ENCODE measurements at places on chromosomes 1 and 21. TPM values are rescaled to one million over a fixed set of nuclear protein-coding genes. Genes with fewer than 3 reads are reported as not detected.

The PTPN22 gene
- total RNA-seq, result 7.0 TPM

The CXADR gene
- total RNA-seq, result 28.1 TPM

The PSEN2 gene
- total RNA-seq, result 31.2 TPM

The F13B gene
- total RNA-seq, result not detected

The PLA2G2C gene
- not detected for total RNA-seq

The ICOSLG gene
- 1.8 TPM for total RNA-seq

The LEFTY1 gene
- total RNA-seq, result not detected

The ZNF648 gene
- not detected for total RNA-seq

- H3K27ac ChIP-seq, result no peak overlapping the region
- no peak overlapping the region for H3K4me3 ChIP-seq
- H3K36me3 ChIP-seq, result no peaks in the 10 kb centered on the region
- no peaks in the 10 kb centered on the region for H3K4me1 ChIP-seq
- H3K27me3 ChIP-seq, result no peaks in the 10 kb centered on the region
- DNase-seq, result no peak
Measured at GRCh38 chr1:246709196-246709595, 15.0 kb upstream of the SCCPDH start.

DNA sequence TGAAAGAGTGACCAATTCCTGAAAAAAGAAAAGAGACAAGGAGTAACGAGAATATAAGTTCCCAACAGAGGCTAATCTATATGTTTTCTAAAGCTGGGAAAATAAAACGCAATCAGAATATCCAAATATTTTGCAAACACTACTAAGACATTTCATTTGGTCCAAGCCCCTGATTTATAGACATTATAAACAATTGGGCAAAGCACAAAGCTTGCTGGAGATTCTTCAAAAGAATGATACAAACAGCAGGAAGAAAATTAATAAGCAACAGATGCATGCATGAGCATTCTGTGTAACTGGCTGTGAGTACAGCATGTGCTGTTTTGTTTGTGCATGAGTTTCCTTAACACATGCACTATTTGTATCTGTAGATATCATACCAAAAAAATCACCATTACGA, 552.9 kb downstream of the LTN1 start:
- H3K27me3 ChIP-seq, result no peaks in the 10 kb centered on the region
- H3K4me3 ChIP-seq, result no peak overlapping the region
- no peak overlapping the region for H3K27ac ChIP-seq
- no peaks in the 10 kb centered on the region for H3K36me3 ChIP-seq
- no peaks in the 10 kb centered on the region for H3K4me1 ChIP-seq

GRCh38 chr1:47459253-47459788, 21.5 kb downstream of the FOXD2 start:
- H3K36me3 ChIP-seq, result no peaks in the 10 kb centered on the region
- no peaks in the 10 kb centered on the region for H3K4me1 ChIP-seq
- H3K4me3 ChIP-seq, result no peak overlapping the region
- no peak for DNase-seq

- H3K27me3 ChIP-seq, result no peaks in the 10 kb centered on the region
- H3K4me1 ChIP-seq, result peaks cover 20% of the 10 kb centered on the region
- peak overlapping the region; percentile 67 for H3K4me3 ChIP-seq
- H3K36me3 ChIP-seq, result peaks cover under 1% of the 10 kb centered on the region
Measured at GRCh38 chr21:29074007-29074376, 544 bp upstream of the CCT8 start.

DNA sequence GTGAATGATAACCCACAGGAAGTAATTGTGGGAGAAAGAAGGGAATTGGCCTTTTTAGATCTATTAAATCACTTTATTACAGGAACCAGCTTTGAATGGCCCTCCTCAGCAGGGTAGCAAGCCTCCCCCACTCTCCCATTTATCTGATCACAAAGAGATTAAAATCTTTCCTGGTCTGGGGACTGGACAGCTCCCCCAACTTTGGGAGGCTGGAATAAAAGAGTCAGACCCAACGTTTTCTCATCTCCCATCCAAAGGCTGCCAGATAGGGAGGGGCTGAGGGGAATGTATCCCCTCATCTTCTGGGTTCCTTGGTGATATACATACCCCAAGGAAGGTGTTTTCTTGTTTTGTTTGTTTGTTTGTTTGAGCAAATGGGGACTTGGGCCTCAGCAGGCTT, 2.4 kb downstream of the LIN28A start:
- H3K4me3 ChIP-seq, result no peak overlapping the region
- H3K27ac ChIP-seq, result no peak overlapping the region
- no peaks in the 10 kb centered on the region for H3K36me3 ChIP-seq
- DNase-seq, result no peak
- H3K4me1 ChIP-seq, result peaks cover 4% of the 10 kb centered on the region
- H3K27me3 ChIP-seq, result peaks cover 40% of the 10 kb centered on the region

DNA sequence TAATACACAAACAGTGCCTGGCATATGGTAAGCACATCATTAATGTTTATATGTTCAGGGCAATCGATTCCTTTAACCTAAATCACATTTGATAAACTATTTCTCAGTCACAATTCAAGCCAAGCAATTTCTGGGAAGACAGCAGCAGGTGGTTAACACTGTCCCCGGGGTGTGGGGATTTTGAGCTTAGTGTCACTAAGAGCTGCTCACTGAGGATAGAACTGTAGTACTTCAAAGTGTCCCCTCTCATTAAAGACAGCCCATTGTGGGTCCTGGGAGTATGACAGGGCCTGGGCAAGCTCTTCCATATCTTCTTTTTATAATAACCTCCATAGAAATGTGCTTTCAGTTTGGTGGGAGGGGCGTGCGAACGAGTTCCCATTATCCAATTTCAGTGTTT, 8.4 kb upstream of the GALNT2 start:
- no peaks in the 10 kb centered on the region for H3K4me1 ChIP-seq
- DNase-seq, result no peak
- H3K4me3 ChIP-seq, result no peak overlapping the region

DNA sequence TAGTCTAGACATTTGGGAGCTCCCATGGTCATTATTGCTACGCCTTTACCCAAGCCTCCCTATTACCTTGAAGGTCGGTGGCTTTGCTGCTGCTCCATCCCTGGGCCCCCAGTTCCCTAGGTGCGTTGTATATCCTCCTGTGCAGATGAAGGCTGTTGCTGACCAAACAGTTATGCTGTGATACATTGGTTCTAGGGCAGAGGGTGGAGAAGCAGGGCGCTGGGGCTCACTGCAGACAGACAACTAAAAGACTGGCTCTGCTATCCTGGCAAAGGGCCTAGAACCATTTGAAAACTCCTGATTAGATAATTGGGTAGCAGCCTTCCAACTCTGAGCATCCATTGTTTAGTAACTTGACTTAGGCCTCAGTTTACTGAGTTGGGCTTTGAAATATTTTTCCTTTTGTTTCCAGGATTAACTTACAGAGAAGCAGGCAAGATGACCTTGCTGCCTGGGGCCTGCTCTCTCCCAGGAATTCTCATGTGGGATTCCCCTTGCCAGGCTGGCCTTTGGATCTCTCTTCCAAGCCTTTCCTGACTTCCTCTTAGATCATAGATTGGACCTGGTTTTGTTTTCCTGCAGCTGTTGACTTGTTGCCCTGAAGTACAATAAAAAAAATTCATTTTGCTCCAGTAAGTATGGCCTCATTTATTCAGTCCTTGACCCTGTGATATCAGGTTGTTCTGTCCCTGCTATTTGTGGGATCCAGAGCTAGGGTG, 15.5 kb downstream of the CHI3L2 start:
- H3K4me1 ChIP-seq, result no peaks in the 10 kb centered on the region
- H3K4me3 ChIP-seq, result no peak overlapping the region
- no peak for DNase-seq
- H3K27ac ChIP-seq, result no peak overlapping the region
- H3K27me3 ChIP-seq, result no peaks in the 10 kb centered on the region

DNA sequence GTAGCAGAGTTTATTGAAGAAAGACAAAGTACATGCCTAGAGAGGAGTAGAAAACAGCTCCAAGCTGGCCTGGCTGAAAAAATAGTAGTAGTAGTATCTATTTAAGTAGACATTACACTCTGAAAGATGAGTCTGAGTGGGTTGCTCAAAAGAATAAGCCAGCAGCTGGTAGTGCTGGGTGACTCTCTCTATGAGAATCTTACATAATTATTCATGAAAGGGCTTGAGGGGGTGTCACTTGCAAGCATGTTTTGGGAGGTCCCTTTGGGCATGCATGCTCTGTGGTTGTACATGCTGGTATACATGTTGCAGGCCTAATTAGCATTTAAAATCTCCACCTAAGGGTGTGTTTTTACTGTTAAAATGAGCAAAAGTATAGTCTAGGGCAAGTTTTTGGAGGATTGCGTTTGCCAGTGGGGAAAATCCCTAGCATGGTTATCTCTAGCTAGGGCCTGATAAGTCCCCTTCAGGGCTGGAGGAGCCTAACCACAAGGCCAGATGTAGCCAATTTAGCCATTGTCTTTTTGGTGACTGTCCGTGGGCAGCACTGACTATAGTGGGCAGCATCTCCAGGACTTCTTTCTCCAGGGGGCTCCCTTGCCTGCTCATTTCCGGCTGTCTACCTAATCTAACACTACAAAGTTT, 11.0 kb upstream of the FCGR2A start:
- H3K36me3 ChIP-seq, result no peaks in the 10 kb centered on the region
- DNase-seq, result no peak
- no peak overlapping the region for H3K4me3 ChIP-seq
- H3K4me1 ChIP-seq, result peaks cover under 1% of the 10 kb centered on the region
- no peak overlapping the region for H3K27ac ChIP-seq

DNA sequence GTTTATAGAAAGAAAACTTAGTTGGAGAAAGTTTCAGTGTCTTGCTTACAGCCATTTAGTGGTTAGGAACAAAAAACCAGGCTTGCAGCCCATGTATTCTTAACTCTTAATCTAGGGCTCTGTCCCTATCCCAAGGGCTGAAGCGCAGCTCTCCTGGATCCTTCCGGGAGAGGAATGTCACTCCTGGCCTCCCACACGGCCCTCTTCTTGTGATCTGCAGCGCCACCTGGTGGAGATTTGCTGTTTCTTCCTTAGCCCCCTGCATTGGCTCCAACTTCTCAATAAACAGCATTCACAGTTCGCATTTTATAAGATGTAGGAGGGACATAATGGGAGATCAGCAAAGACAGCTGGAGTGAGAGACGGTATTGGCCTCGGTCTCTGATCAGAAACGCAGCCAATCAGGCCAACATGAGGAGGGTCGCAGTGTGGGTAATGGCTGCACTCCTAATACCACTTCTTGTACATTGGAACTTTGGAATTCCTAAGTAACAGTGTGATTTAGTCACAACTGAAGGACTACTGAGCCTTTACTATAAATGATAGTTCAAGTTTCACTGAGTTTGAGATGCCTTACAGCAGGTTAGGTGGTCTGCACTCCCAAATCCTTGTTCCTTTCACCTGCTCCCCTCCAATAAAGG, 283.4 kb downstream of the ASTN1 start:
- H3K27ac ChIP-seq, result no peak overlapping the region
- no peaks in the 10 kb centered on the region for H3K27me3 ChIP-seq
- no peaks in the 10 kb centered on the region for H3K36me3 ChIP-seq

GRCh38 chr1:16235944-16236510, 956 bp downstream of the CPLANE2 start:
- peak overlapping the region; percentile 69 for H3K4me3 ChIP-seq
- peaks cover 16% of the 10 kb centered on the region for H3K4me1 ChIP-seq
- H3K27me3 ChIP-seq, result no peaks in the 10 kb centered on the region
- peak; percentile 56 for DNase-seq
- peaks cover 8% of the 10 kb centered on the region for H3K36me3 ChIP-seq

DNA sequence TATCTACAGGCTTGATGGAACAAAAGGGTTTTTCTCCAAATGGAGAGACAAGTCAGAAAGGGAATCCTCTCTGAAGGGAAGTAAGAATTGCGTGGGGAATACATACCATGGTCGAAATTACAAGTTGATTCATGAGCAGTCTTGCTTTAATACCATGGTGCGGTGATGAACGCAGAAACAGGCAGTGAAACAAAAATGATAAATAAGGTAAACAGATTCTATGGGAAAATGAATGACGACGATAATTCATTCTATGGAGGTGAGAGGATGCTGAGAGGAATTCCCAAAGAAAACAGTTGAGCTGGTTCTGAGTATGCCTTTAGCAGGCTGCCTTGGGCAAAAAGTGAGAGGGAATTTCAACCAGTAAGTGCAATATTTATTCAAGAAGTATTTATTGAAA, 209.4 kb upstream of the RUNX1 start:
- no peaks in the 10 kb centered on the region for H3K4me1 ChIP-seq
- no peak for DNase-seq
- no peak overlapping the region for H3K4me3 ChIP-seq
- no peak overlapping the region for H3K27ac ChIP-seq
- no peaks in the 10 kb centered on the region for H3K36me3 ChIP-seq

DNA sequence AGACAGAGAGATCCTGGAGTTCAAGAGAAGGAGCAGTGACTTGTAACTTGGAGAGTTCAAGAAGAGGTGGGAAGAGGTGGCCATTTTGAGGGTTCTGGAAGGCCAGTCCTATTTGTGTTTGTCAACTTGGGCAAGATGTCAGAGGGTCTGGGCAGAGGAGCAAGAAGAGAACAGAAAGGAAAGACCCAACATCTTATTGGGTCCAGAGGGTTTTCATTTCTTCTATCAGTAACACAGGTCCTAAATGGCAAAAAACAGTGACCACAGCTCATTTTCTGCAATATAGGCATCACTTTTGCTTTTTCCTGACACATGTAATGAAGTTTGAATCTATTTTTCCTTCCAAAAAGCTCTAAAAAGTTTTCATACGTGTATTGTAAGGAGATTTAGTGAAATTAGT, 38.3 kb upstream of the MAP10 start:
- no peak overlapping the region for H3K4me3 ChIP-seq
- no peaks in the 10 kb centered on the region for H3K36me3 ChIP-seq
- DNase-seq, result no peak
- peaks cover 12% of the 10 kb centered on the region for H3K4me1 ChIP-seq
- peak overlapping the region; percentile 54 for H3K27ac ChIP-seq

DNA sequence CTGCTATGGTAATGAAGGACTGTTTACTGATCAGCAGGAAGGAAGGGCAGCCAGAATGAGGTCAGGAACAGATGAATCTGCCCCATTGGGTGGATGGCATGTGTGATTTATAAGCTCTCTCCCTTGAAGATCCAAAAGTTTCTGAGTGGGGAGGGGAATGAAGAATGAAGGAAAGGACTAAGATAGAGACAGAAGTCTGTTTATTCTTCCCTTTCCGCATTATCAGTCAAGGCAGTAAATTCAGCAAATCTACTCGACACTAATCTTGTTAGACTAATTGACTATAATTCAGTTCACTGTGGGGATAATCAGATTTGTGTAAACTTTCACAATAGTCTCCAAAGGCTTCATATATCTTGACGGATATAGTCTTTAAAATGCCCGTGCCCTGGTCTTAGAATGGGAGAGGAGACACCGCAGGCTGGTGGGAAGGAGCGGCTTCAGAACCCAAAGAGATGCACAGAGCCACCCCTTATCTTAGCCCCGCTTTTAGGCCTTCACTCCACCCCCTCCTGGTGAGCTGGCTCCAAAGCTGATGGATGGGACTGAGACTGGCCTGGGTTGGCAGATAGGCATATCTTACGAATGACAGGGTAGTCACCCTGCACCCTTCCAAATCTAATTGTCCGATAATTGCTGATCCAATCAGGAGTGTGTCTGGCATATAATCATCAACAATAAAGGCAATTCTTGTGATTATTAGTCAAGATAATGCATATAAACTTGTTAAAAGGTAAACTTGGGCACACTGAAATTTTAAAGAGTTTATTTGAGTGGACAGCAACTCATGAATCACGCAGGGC, 76.0 kb upstream of the PPM1J start:
- no peaks in the 10 kb centered on the region for H3K36me3 ChIP-seq
- no peak overlapping the region for H3K4me3 ChIP-seq
- H3K27me3 ChIP-seq, result no peaks in the 10 kb centered on the region
- no peak overlapping the region for H3K27ac ChIP-seq
- DNase-seq, result no peak
- no peaks in the 10 kb centered on the region for H3K4me1 ChIP-seq

- no peak for DNase-seq
- no peaks in the 10 kb centered on the region for H3K36me3 ChIP-seq
- H3K4me1 ChIP-seq, result no peaks in the 10 kb centered on the region
- no peaks in the 10 kb centered on the region for H3K27me3 ChIP-seq
- no peak overlapping the region for H3K27ac ChIP-seq
Measured at GRCh38 chr1:92902406-92902744, 58.9 kb downstream of the DIPK1A start.

All from upper lobe of left lung (tissue), 6 donors.